H7 (cell line): ENCODE measurements at places on chromosomes 5 and 9.

- no peak for DNase-seq
Measured at GRCh38 chr5:145982572-145983318, 46.4 kb downstream of the SH3RF2 start.

- no peak for DNase-seq
Measured at GRCh38 chr5:170597109-170597751, 93.4 kb downstream of the KCNIP1 start.

DNA sequence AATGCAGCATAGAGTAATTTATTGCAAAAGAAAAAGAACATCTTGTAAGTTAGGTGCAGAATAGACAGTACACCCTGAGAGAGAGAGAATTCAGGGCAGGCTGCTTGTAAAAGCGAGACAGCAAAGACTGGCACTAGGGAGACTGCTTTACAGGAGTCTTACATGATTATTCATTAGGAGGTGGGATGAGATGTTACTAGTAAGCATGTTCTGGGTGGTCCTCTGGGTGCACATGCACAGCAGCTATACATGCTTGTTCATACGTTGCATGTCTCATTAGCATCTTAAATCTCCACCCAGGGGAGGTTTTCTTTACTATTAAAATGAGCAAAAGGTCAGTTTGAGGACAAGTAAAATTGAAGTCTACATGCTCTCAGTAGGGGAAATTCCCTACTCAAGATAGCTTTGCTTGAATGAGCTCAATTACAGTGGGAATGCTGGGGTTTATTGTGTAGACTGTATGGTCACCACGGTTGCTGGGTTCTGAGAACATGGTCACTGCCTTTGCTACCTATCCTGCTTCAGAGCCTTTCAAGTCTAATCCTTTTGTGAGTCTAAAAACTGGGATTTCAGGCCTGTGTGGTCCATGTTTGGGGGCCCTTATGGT, 60.6 kb downstream of the RGS7BP start:
- DNase-seq = no peak

- DNase-seq = peak; percentile 96
Measured at GRCh38 chr9:136665111-136665703, 2.5 kb downstream of the EGFL7 start.

DNA sequence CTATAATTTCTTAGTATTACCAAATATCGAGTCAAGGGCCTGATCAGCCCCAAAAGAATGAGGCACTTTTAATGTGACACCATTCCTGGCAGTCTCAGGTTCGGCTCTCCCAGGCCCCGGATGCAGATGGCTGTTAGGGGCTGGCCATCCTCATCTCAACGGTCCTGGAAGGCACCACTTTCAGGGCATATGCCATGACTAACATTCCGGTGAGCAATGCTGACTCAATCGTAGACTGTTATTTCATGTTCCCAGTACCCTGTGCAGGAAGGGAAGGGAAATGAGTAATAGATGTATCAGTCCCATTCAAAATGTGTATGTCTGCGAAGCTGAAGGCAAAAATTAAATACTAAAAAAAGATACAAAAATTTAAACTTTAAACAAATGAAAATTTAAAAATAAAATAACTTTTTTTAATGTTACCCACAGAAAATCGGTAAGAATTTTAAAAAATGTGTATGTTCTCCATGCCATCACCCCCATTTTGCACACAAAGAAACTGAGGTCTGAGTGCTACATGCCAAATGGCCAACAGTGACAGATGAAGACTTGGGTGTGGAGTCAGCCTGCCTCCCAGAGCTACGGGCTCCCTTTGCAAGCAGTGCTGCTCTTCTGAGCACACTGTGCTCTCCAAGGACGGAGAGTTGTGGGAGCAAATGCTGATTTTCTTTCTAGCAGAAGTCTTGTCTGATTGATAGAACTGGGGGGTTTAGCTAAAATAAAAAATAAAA, 79.0 kb downstream of the GLDC start:
- no peak for DNase-seq

DNA sequence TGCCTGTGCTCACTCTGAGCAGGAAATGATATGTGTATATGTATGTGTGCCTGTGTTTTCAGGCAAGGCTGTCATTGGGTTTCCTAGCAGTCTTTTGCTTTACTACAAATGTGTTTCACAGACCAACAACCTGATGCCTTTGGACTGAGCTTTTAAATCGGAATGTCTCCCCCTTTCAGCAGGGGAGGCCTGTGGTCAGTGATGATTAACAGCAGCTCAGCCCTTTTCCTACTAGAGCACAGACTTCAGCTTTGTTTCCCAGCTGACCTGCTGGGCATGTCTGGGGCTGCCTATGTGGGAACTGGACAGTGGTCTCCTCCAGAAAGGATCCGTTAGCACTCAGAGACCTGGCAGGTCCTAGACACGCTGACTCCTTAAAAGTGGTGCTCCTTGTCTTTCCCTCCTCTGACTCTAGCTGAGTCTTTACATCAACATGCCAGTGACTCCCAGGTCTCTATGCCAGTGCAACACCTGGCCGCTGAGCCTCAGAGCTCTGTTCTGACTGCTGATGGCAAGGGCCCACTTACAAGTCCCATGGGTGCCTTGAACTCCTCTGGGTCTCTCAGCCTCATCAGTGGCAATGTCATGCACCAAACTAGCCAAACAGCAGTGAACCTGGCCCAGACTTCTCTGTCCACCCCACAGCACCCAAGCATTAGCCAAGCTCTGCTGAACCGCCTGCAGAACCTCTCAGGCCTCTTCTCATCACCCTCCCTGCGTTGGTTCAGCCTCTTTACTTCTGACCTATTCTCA, 7.7 kb downstream of the MACROH2A1 start:
- no peak for DNase-seq

- DNase-seq = no peak
Measured at GRCh38 chr9:9574080-9574479, 1038.7 kb downstream of the PTPRD start.

- no peak for DNase-seq
Measured at GRCh38 chr5:174736777-174737176, 12.4 kb downstream of the MSX2 start.

- no peak for DNase-seq
Measured at GRCh38 chr5:40046792-40047191, 622.0 kb upstream of the DAB2 start.

DNA sequence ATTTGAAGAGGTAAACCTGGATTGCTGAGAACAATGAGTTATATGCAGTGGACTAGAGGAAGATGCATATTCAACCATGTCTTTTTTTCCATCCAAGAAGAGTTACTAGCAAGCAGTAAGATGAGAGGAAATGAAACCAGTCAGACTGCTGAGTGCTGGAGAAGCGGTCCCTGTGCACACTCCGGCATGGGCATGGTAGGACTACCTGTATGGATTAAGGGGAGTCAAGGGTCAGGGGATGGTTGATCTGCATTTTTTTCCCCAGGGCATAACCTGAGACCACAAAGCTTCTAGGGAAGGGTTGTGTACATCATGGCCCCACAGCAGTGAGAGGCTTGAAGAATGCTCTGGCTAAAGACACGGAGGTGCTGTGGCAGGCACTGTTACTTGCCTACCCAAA, 76.6 kb upstream of the ZNF169 start:
- DNase-seq = no peak

DNA sequence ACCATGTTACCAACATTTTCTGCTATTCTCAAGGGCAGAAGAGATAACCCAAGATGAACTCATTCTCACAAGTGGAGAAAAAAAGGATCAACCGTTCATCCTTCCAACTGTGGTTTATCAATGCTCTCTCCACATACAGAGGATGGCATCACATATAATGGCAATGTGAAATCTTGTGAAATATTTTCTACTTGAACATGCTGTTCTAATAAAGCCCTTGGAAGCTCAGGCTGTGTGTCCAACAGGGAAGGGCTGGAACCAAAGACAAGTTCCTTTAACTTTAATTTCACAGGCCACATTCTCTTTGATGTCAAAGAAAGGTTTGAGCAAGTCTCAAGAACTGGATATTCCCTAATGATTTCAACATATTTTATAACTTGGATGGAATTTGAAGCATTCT, 230.5 kb downstream of the SPOCK1 start:
- no peak for DNase-seq

GRCh38 chr9:93028448-93029006, 30.0 kb upstream of the SUSD3 start:
- DNase-seq = no peak

DNA sequence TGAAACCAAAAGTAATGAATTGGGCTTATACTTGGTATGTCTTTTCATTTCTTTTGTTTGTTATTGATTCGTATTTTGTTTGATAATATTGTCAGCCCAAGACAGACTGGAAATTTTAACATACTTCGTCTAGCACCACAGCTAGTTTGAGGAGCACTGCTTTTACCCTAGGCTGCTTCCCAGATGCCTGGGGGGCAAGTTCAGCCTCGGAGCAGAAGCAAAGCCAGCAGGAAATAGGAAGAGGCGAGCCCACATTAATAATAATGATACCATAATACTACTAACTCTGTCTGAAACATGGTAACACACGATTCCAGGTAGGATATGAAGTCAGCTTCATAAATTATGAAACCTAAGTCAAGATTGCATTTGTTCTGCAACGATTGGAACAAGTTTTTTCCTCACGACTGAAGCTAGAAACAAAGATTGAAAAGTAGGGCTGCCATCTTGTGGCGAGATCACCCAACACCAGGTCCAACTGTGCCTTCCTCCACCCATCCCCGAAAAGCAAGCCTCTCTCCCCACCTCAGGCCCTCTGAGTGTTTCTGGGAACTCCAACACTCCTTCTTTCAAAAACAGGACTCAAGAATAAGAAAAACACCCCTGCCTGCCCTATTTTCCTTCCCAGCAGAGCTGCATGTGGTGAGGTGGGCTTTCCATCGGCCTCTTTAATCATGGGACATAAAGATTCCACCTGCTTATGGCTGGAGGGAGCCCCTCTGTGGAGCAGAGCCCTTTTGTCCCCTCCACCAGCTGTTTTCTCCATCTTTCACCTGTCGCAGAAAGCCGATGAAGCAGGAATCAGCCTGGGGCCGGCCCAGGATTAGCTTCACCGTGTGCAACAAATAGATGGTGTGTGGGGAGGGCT, 236.4 kb downstream of the CAAP1 start:
- DNase-seq = peak; percentile 64

- DNase-seq = no peak
Measured at GRCh38 chr9:86708918-86709835, 238.1 kb downstream of the GAS1 start.

DNA sequence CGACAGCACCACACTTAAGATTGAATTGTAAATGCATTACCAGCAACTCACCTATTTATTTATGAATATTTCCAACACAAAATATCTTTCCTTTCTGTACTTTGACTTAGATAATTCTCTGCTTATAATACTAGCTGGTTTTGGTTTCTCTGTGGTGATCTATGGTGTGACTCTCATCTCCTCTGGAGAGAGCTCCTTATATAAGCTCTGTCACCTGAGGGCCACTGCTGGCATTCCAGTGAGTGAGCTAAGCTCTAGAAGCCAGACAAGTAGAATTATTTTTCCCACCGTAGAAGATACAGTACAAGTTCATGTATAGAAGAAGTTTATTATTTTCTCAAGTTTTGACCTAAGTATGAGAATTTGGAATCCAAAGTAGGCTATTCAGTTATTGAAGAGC, 111.5 kb downstream of the CDC42SE2 start:
- DNase-seq = no peak

DNA sequence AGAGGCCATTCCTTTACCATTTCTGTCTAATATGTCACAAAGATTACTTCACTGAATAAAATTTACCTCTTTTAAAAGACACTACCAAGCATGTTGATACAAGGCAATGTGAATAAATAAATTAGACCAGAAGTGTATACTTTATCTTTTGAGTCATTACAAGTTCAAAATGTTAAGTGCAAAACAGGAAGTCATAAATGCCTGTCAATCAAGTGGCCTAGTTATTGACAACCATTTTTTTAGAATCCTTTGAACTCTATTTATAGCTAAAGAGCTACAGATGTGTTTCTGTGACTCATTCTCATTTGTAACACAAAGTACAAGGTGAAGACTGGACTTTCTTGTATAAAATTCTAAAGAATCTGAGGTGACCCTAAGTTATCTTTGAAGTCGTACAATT, 602.7 kb upstream of the SEMA6A start:
- no peak for DNase-seq

DNA sequence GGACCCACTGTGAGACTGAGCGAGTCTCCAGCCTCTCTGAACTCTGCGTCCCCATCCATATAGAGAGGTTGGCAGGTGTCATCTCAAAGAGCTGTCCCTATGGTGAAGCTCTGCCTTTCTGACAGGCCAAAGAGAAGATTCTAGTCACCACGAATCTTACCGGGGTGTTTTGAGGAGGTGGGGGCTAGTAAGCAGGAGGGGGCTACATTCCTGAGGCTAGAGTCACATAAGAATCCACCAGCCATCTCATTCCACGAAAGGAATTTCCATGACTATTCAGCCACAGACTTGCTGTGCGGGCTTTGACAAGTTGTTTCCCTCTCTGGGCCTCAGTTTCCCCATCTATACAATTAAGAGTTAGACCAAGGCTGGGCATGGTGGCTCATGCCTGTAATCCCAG, 16.3 kb downstream of the PDGFRB start:
- DNase-seq = no peak
